Stimulated activated CD8-positive, alpha-beta memory T cell treated with anti-CD3 and anti-CD28 coated beads, Interleukin-4, amount 100 ng/mL, for 48 hours (primary cell): ENCODE measurements at places on chromosomes 12 and 14.

DNA sequence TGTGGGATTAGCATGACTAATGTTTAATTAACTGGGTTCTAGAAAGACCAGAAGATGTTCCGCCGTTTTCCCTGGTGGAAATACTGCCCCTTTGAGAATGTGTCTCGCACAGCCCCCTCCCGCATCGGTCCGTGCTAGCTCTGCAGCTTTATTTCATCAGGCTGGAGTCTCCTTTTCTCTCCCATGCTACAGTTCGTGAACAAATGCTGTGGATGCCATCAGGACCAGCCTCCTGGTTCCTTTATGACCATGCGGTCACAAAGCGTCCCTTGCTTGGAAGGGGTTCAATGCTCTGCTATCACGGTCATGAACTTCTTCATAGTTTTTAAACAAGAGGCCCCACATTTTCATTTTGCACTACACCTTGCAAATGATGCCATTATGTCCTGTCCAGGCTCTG is 157.7 kb upstream of the TMEM132C start:
- no peak for DNase-seq

- DNase-seq: no peak
Observed at GRCh38 chr12:14188744-14189143, 176.7 kb upstream of the ATF7IP start.

- no peak for DNase-seq
Observed at GRCh38 chr14:59377491-59377890, 87.7 kb downstream of the GPR135 start.

DNA sequence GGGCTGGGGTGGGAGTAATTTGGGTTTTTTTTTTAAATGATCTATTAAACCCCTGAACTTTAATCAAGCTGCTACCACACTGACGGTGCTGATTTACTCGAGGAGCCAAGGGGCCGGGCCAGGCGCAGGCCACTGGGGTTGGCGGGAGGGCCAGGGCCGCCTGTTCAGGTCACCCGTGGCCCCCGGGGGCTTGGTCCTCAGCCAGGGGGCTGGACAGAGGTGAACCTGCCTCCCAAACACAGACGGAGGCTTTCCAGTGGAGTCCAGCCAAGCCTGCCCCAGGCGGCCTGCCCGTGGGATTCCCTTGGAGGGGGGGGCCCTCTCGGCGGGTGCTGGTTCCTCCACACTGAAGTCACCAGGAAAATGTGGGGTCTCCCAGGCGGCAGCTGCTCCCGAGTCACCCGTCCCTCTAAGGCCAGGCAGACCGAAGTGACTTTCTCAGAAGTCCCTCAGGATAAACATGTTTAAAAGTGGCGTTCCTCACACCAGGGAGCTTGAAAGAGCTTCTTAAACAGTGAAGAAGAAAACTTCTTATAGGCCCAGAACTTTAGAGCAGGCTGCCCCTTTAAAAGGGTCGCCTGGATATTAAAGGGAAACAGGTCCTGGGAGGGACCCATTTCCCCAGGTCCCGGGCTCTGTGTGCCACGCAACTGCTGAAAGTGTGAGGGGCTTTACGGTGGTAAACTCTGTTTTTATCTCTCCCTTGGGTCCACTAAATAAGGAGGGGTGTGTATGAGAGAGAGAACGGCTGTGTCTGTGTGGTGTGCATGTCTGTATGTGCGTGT is 167.2 kb upstream of the GSC start:
- DNase-seq: no peak

DNA sequence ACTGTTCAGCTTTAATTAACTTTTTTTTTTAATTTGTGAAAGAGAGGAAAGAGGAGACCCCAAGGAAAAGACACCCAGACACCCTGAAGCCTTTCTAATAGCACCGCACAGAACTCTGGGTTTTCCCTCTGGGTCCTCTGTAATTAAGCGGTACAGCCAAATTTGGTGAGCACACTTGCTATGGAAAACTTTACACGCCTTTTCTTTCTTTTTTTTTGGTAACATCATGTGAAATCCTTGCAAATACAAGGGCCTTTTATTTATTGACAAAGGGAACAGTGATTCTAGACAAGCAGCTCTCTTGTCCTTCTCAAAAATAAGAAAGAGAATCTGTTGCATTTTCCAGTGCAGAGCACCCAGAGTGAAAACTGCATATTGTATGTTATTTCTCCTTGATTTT is 44.4 kb upstream of the CPM start:
- no peak for DNase-seq

- no peak for DNase-seq
Observed at GRCh38 chr14:51302295-51303030, 62.4 kb downstream of the TMX1 start.

- no peak for DNase-seq
Observed at GRCh38 chr12:92021666-92022035, 124.0 kb downstream of the BTG1 start.

- DNase-seq: no peak
Observed at GRCh38 chr12:52913431-52913821, 8.6 kb upstream of the KRT8 start.
